ENCODE measurements at places on chromosomes 1 and 21.

DNA sequence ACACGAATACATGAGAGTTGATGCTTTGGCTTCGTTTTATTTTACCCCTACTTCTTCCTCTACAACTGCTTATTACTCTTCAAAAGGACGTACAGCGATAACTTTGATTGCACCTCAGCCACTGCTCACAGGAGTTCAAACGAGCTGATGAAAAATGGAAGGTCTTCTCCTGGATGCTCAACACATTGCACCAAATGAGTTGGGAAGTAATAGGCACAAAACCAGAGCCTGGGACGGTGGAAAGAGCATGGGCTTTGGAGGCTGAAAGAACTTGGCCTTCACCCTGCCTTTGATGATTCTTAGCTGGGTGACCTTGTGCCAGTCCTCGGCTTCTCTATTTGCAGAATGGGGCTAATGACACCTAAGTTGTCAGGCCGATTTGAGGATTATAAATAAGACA, 4.8 kb downstream of the CD53 start:
- DNase-seq: no peak

GRCh38 chr1:201461645-201462441, 7.1 kb downstream of the PHLDA3 start:
- DNase-seq: peak; percentile 23

GRCh38 chr1:246703581-246703980, 20.6 kb upstream of the SCCPDH start:
- DNase-seq: no peak

DNA sequence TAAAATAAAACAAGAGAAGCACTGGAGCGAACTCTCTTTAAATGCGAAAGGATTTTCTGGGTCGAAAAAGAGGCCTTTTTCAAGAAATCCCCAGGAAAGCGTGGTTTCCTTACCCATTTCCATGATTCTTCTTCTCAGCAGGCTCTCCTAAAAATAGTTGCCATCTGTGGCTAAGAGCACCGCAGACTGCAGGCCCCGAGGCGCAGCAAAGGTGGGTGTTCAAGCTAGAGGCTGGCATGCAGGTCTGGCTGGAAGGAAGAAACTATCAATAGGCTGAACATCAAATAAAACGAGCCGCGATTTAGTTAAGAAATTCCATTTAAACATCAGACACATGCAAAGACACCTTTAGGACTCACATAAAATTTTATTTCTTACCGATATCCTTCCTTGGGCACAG, 135.1 kb downstream of the ADAMTS1 start:
- DNase-seq: no peak

- peak; percentile 74 for DNase-seq
These were observed 1.7 kb downstream of the FAM78B start for GRCh38 chr1:166164995-166165660.

DNA sequence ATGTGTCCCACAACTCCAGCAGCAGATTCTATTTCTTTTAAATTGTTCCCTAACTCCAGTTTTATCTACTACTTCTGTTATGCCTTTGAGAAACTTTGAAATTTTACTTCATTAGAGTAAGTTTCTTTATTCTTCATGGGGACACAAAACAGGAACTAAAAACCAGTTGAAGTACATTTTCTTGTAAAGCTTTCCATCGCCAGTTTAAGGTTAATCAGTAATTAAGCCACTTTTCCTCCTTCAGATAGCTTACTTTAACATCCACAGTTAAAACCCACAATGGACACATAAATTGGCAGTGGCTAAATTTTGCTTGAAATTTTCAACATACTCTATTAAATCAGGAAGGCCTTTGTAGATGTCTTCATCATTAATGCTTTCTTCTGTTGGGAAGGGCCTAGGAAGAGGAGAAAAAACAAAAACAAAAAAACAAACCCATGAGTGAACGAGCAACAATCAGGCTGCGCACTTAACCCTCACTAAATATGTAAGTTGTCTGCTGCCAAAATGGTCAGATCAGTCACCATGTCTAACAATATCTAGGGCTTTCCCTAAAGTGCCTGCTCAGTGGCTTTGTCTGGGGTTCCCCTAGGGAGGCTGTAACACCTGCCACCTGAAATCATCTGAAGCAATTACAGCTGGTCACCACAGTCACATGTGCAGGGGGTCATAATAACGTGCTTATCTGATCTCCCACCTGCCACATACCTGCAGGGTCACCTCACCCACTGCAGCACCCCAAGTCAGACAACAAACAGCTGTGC, 187.9 kb downstream of the VAV3 start:
- no peak for DNase-seq

DNA sequence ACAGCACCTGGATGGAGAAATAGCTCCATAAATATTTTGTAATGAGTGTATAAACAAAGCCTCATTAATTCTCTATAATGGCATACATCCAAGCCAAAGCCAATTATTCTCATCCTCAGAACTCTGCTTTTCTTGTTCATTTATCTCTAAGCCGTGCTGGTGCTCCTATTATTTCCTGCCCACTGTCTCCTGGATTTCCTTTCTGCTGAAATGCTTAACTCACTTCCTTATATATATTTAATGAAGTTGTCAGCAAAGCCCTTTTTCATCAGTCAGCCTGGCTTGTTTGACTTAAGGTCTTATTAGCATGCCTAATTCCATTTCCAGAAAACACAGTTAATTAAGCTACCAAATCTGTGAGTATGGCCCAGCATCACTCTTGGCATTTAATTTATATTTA, 93.4 kb downstream of the SLC25A24 start:
- DNase-seq: no peak

GRCh38 chr1:221164951-221165838, 286.0 kb downstream of the HLX start:
- no peak for DNase-seq

- no peak for DNase-seq
These were observed 123.9 kb downstream of the ST6GALNAC3 start for GRCh38 chr1:76198452-76198851.

DNA sequence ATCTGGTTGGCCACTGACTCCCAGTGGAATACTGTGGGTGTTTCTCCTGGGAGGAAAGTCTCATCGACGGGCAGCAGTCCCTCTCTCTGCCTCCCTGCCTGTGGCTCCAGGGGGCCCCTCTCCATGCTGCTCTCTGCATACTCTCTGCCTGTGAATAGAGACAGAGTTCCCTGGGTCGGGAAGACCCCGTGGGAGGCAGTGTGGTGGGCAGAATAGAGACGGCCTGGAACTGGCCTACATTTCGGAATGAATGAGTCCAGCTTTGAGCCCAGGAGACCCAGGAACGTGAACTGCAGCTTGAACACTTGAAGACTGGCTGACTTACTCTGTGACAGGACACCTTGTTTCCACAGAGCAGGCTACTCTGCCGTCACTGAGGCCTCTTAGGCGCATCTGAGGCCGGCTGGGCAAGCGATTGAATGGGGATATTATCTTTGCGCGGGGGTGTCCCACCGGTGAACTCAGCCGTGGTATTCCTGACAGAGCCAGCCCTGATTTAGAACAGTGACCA, 64.0 kb downstream of the KIF21B start:
- DNase-seq: no peak

DNA sequence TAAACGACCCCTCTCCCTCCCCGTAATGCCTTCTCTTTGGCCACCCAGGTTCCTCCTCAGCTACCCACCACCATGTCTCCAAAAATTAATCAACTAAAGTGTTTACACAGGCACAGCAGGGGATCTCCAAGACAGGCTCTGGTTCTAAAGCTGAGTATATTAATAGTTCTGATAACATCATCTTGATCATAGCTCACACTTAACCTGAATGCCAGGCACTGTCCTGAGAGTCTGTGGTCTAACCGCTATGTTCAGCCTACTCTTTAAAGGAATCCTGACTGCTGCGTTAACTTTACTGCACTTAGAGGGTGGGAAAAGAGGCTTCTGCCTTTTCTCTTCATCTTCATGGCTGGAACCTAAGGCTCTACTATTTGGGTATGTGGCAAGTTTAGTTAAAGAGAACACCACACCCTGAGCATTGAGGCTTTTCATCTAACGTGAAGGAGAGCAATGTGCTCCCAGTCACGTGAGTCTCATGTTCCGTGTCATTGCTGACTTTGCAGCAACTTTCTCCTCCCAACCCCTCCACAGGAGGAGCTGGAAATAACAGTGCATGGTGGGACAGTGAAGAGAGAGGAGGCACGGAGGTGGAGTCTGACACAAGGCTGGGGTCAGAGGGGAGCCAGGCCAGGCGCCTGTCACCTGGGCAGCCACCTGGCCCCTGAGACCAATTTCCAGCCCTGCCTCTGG, 86.4 kb downstream of the FAM78B start:
- peak; percentile 3 for DNase-seq

GRCh38 chr1:26583646-26584485, 54.3 kb downstream of the RPS6KA1 start:
- DNase-seq: no peak

- peak; percentile 11 for DNase-seq
These were observed 11.0 kb upstream of the LMNA start for GRCh38 chr1:156103521-156103947.

GRCh38 chr21:41610042-41610839, 102.3 kb upstream of the TMPRSS2 start:
- DNase-seq: no peak

GRCh38 chr1:111648806-111649205, 29.2 kb downstream of the RAP1A start:
- no peak for DNase-seq

- DNase-seq: no peak
These were observed 15.9 kb upstream of the PADI1 start for GRCh38 chr1:17188889-17189631.

- DNase-seq: peak; percentile 18
These were observed 22.9 kb downstream of the TCP10L start for GRCh38 chr21:32562426-32562825.

DNA sequence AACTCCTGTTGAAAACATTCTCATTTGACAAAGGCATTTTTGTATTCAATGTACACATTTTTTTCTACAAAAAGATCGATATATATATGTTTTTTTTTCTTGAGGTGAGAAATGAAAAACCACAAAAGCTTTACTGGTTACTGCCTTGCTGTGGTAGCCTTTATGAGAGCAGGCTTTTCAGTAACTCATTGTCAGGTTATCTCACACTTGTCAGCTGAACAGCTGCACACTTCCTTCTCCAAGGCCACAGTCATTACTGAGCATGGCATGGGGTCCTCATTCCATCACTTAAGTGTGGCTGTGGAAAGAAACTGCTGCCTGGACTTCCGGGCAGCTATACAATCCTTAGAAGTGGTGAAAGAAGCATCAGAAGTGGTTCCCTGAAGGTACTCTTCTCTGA, 169.3 kb upstream of the ZP4 start:
- DNase-seq: no peak

- no peak for DNase-seq
These were observed 31.0 kb downstream of the CD53 start for GRCh38 chr1:110903853-110904500.

GRCh38 chr1:219171192-219171935, 2.3 kb upstream of the LYPLAL1 start:
- no peak for DNase-seq

DNA sequence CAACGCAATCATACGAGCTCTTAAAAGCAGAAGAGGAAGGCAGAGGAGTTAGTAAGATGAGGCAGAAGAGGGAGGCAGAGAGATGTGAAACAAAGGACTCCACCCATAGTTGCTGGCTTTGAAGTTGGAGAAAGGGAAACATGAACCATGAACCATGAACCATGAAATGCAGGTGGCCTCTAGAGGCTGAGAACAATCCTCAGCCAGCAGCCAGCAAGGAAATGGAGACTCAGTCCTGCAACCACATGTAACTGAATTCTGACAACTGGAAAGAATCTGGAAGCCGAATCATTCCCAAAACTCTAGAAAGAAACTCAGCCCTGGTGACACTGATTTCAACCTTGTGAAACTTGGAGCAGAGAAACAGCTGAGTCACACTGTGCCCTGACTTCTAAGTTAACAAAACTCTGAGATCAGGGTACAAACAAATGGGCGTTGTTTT, 10.1 kb downstream of the DIPK1A start:
- DNase-seq: no peak

DNA sequence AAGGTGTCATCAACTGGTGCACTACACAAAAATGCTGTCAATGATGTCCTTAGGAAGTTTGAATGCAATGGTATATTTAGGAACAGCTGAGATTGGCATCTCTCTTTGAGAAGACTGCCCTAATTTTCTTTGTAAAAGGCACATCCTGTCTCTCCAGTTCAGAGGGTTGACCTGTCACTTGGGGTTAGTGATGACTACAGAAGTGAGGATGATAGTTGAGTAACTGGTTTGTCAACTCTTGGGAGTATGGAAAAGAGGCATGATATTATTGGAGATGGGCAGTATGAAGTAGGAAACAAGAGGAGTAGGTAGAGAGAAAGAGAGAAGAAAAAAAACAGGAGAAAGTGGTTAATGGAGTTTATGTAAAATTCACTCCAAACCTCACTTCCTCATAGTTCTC, 40.4 kb upstream of the PIGC start:
- DNase-seq: no peak

GRCh38 chr1:235919833-235920441, 53.2 kb upstream of the LYST start:
- no peak for DNase-seq

GRCh38 chr1:40395190-40396175, 22.0 kb downstream of the SMAP2 start:
- DNase-seq: no peak

GRCh38 chr1:38009088-38009840, 3.3 kb upstream of the UTP11 start:
- DNase-seq: no peak

DNA sequence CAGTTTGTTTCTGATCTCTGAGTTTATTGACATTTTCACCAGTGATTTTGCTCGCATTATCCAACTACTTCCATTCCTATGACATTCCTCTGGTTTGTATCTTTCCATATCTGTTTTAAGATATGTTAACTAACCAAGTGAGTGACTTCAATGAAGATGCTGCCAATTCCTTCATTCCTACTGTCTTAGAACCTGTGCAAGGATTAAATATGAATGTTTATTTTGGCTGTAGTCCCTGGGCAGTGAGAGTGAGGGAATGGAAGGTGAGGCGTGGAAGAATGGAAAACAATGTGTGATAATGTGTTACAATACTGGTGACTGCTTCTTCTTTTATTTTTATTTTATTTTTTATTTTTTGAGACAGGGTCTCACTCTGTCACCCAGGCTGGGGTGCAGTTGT, 183.0 kb downstream of the SDCCAG8 start:
- DNase-seq: no peak

DNA sequence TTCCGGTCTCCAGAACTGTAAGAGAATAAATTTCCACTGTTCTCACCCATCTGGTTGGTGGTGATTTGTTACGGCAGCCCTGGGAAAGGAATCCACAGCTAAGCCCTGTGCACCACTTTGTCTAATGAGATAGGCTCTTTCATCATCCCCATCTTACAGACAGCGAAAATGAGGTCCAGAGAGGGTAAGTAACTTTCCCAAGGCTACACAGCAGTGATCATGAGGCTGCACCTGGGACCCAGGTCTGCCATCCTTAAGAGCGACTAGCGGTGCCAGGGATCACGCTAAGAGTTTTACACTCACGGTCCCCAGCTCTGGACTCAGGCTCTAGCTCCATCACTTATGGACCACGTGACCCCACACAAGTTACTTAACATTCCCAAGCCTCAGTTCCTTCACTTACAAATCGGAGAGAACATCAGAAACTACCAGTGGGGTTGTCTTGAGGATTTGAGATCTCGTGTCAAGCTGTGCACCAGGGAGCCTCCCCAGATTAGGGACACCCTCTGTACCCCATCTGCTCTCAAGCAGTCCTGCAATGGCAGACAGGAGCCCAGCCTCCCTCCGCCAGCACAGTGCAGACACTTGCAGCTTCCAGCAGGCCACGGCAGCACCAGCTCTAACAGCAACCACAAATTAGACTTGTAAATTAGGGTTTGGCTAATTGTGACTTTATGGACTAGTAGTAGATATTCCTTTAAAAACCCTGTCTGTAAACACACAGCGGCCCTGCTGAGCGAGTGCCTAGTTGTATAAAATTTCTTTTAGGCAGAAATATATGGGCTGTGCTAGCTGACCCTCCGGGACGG, 87.3 kb downstream of the DISP3 start:
- no peak for DNase-seq

GRCh38 chr21:38798081-38798480, 7.6 kb upstream of the ETS2 start:
- DNase-seq: no peak
